Astrocyte of the spinal cord (primary cell): ENCODE measurements at places on chromosomes 2 and 18.

DNA sequence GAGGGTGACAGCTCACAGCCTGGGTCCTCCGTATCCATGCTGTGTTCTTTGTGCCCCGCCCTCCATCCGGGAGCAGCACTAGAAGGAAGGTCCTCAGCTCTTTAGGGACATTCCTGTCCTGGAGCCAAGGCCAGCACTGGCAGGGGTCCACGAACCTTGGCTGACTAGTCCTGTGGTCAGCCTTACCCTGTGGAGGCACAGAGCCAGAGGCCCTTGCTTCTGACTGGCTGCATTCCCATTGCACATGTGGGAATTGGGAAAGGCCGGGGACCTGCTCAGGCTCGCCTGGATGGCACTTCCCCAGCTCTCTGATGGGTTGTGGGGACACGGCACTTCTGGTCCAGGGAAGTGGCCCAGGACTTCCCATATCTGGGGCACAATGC lies 24.9 kb upstream of the RHOB start:
- peak; percentile 87 for DNase-seq

- no peak for DNase-seq
Measured at GRCh38 chr2:47777277-47777937, 5.5 kb upstream of the MSH6 start.

DNA sequence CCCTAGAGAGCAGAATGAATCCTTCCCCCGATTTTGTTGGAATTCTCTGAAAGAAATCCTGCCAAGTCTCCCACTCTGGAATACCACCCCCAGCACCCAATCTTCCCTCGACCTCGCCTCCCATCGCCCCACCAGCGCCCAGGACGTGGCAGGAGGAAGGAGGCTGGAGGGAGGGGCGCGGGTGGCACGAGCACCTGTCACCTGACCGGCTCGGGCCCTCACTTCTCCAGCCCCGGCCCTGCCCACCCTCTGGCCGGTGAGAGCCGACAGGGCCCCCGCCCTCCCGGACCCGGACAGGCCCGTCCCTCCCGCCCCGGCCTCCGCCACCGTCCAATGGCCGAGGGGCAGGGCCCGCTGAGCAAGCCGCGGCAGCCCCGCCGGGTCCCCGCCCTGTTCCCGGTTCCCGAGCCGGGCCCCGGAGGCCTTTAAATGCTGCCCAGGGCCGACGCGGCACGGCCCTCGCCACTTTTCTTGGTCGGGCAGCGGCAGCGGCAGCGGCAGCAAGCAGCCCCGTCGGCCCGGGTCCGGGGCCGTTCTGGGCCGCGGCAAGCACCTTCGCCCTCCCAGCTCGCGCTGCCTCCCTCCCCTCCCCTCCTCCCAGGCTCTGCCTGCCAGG lies at the start of gene LGALSL:
Gene LGALSL (plus strand): TSS at position 393 of the 616 bp plus-strand sequence. CDS start 384 bp downstream, outside the sequence.
- peak; percentile 29 for DNase-seq

DNA sequence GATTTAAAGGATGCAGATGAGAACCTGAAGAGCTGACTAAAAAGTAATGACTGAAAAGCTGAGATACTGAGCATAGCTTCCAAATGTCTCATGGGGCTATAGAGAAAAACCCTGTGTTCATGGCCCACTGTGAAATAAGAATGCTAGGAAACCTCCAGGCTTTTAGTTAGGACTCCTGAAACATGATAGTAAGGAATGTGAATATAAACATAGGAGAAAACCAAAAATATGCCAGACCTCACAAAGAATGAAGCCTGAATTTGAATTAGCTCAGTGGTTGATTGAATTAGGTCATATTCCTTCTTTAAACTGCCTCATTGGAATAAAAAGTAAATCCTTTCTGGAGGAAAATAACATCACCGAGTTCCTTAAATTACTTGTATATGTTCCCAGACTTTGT lies 194.5 kb upstream of the NXPH2 start:
- peak; percentile 91 for DNase-seq

GRCh38 chr18:24198461-24198860 lies 59.6 kb downstream of the CABYR start:
- no peak for DNase-seq

DNA sequence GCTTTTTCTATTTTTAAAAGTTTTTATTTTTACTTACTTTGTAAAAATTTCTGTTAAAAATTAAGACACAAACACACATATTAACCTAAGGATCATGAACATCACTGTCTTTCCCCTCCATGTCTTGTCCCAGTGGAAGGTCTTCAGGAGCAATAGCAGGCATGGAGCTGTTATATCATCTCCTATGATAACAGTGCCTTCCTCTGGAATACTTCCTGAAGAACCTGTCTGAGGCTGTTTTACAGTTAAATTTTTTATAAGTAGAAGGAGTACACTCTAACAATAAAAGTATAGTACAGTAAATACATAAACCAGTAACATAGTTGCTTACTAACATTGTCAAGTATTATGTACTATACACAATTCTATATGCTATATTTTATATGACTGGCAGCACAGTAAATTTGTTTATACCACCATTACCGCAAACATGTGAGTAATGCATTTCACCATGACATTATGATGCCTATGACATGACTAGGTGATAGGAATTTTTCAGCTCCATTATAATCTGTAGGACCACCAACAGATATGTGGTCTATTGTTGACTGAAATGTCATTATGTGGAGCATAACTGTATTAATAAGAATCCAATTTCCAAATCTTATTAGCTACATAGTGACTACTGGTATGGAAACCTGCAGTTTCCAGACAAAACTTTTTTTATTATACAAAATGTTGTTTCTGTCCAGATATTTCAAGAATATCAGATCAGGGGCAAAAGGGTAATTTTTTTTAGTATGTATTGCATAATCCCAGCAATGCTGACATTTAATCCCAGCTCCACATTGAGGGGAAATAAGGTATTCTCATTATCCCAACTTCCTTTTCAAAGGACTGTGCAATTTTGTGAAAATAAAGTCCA lies 337.2 kb upstream of the SLC39A10 start:
- peak; percentile 34 for DNase-seq

GRCh38 chr2:233275223-233275622 lies 23.8 kb downstream of the ATG16L1 start:
- DNase-seq = no peak

DNA sequence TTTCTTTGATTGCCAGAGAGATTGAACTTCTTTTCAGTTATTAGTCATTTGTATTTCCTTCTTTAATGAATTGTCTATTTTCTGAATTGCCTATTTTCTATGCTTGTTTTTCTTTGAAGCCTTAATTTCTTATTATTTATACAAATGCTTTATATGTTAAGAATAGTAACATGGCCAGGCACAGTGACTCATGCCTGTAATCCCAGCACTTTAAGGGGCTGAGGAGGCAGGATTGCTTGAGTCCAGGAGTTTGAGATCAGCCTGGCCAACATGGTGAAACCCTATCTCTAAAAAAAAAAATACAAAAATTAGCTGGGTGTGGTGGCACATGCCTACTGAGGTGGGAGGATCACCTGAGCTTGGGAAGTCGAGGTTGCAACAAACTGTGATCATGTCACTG lies 4.7 kb upstream of the RAB11FIP5 start:
- no peak for DNase-seq

- DNase-seq = no peak
Measured at GRCh38 chr2:52192656-52193055, 1160.7 kb upstream of the NRXN1 start.

DNA sequence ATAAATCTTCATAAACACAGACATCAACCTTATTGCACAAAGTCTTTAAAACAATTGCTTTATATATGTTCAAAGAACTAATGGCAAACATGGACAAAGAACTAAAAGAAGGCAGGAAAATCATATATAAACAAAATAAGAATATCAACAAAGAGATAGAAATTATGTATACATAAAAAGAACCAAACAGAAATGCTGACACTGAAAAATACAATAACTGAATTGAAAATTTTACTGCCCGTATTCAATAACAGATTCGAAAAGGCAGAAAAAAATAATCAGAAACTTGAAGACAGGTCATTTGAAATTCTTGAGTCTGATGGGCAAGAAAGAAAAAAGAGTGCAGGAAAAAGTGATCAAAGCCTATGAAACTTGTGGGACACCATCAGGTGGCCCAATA lies 22.0 kb upstream of the TFCP2L1 start:
- DNase-seq = no peak

DNA sequence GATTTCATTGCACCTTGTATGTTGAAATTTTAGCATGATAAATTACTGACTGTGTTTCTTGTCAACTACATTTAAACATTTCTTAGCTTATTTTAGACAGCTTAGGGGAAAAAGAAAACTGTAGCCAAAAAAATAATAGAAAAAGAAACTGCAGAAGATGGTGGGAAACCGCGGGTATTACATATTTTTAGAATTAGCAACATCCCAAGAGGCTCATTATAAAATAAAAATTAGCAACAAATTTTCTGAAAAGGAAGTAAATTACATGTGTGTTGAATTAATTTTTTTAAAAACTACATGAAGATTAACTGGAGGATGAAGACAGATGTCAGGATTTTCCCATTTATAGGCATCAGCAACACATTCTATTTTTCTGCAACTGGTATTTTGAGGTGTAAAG lies 4.3 kb downstream of the PELI1 start:
- DNase-seq = no peak

DNA sequence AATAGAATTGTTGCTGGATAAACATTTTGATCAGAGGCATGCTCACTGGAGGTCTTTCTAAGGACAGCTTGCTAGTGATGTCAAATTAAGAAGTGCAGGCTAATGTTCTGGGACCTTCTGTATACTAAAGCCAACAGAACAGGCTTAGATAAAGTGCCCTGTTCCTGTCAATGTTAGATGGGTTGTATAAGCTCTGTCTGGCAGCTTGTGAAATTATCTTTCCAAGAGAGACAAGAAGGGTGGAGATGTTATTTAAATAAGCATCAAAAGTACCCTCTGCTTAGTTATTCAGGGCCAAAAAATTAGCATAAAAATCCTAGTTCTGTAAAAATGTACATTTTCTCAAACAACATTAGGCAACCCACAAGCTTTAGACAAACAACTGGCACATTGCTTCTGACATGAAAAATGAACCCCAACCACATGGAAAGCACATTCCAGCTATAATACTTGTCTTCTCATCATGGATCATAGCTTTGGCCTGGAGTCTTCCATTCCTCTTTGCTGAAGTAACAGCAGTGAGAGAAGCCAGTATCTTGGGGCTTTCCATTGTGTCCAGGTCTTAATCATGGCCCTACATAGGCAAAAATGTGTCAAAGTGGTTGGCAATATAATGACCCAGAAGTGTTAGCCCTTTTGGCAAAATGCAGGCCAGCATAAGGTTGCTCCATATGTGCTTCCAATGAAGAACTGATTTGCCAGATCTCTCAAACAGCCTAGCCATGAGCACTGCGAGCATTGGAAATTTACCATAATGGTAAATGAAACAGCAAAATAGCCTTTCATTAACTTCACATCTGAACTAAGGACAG lies 478.1 kb upstream of the ZNF804A start:
- DNase-seq = peak; percentile 17

DNA sequence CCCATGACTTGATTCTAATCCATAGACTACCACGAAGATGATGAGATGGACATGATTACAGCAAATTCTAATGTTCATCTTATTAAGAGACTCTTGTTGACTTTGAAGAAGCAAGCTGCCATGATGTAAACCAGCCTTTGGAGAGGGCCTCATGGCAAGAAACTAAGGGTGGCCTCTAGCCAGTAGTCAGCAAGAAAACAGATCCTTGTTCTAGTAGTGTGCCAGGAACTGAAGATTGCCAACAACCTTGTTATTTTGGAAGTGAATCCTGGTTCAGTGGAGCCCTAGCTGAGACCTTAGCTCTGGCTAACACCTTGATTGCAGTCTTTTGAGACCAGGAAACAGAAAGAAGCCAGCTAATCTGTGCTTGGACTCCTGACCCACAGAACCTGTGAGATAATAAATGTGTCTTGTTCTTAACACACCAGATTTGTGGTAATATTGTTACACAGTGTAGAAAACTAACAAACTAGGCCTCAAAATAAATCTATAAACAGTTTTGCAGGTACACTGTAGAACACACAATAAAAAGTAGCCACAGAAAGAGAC lies 10.0 kb downstream of the PHOSPHO2 start:
- no peak for DNase-seq

- DNase-seq = peak; percentile 16
Measured at GRCh38 chr2:13193075-13193474, 476.3 kb downstream of the TRIB2 start.

DNA sequence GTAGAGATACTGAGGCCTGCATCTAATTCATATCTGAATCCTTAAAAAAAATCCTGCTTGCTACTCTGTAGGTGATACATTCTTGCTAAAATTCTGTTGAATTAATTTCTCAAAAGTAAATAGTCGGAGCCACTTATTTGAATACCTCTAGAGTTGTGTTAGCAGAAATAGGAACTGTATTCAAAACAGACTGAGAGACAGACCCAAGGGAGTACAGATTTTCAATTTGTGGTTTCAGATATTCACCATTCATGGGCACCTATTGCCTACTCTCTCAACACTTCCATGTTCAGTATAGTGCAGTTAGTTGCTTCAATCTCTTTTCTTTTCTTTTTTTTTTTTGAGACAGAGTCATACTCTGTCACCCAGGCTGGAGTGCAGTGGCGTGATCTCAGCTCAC lies 46.6 kb upstream of the CTLA4 start:
- no peak for DNase-seq

DNA sequence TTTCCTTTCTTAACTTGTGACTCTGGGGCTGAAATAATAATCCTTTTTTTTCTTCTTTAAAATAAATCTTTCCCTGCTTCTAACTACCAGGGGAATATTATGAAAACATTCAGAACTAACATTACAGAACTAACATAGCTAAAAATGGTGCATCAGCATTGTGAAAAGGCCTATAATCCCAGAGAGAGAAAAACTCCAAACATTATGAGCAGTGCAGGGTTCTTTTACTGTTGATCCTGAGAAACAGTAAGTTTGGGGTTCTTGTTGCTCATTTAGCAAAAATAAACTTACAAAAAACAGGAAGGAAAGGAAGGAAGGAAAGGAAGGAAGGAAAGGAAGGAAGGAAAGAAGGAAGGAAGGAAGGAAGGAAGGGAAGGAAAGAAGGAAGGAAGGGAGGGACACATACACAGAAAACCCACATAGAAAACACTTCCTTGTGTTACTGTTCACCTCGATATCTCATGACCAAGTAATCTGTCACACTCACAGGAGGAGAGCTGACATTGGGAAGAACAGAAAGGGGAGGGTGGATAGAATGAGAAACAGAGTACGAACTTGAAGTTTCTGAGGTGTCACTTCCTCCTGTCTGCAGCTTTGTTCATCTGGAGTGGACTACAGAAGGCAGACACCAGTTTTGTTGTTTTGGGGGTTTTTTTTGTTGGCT lies 18.4 kb upstream of the PIK3C3 start:
- DNase-seq = peak; percentile 35

GRCh38 chr2:179037807-179038206 lies 12.1 kb downstream of the CCDC141 start:
- no peak for DNase-seq

- peak; percentile 86 for DNase-seq
Measured at GRCh38 chr2:160417745-160418397, 75.7 kb downstream of the RBMS1 start.
